ENCODE measurements at places on chromosomes 13 and 19.

- no peak for DNase-seq
Measured at GRCh38 chr13:83905641-83906040, 23.4 kb upstream of the SLITRK1 start.

DNA sequence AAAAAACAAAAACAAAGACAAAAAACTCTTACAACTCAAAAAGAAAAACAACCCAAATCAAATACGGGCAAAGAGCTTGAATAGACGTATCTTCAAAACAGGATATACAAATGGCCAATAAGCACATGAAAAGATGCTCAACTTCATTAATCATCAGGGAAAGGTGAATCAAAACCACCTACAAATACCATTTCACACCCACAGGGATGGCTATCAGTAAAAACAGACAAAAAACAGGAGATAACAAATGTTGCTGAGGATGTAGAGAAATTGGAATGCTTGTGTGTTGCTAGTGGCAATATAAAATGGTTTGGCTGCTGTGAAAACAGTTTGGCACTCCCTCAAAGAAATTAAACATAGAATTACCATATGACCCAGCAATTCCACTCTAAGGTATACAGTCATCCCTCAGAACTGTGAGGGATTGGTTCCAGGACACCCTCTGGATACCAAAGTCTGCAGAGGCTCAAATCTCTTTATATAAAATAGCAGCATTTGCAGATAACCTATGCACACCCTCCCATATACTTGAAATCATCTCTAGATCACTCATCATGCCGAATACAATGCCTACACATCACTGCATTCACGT lies 29.7 kb downstream of the MLLT1 start:
- no peak for DNase-seq

DNA sequence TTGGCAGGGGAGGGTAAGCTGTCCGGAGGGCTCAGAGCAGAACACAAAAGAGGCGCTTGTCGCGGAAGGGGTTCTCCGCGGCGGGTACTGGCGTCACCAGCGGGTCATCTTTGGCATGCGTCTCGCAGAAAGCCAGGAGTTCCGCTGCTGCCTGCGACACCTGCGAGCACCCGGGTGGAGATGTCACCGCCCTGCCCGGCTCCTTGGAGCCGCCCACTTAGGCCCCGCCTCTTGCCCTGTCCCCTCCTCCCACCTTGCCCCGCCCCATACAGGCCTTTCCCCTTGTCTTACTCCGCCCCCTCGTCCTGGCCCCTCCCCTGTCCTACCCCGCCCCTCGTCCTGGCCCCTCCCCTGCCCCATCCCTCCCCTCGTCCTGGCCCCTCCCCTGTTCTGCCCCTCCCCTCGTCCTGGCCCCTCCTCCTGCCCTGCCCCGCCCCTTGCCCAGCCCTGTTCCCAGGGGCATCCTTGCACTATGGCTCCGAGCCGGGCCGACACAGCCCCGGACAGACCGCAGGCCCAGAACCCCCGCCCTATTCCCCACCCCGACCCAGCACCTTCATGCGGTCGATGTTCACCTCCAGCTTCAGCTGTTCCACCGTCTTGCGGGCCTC lies 1.9 kb downstream of the GNG8 start:
- peak; percentile 96 for DNase-seq

DNA sequence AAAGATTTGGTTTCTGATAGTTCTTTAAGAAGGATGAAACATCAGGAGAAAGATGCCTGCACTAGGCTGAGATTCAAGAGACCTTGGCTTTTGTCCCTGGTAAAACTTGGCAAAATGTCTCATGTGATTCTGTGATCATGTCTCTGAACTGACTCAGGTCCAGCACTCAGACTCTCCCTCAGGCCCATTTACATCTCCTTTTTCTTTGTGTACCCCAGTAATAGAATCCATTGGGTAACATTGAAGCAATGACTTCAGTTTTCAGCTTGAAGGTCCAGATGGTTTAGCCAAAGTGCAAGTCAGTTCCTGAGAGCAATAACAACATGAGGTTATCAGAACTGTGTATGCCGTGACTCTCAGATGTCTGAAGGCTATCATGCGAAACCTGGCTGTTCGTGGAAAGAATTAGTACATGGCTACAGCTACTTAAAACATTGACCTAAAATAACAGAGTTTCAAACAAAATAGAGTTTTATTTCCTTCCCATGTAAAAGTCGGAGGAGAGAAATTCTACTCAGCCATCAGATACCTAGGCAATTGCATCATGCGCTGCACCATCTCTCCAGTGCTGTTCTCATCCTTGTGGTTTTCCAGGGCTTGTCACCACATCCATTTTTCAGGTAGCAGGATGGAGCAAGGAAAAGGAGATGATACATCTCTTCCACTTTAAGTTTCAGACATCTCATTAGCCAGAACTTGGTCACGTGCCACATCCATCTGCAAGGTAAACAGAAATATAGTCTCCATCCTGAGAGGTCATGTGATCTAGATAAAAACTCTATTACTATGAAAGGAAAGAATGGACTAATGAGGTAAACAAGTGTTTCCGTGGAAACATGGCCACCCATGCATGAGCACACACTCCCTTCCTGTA lies 117.3 kb downstream of the POSTN start:
- DNase-seq: no peak

DNA sequence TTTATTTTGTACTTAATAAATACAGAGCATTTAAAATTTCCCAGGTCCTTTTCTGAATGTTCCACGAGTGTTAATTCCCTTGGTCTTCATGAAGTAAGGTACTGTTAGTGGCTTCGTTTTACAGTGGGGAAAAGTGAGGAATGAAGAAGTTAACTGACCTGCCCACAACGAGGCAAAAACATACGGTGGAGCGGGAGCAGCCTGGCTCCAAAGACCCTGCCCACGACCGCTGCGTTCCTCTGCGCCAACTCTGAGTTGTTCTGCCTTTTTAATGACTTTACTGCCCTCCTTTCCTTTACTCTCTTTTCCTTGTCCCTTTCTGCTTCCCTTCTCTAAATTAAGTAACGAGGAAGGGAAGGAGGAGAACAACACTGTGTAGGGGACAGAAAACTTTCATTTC lies 392.9 kb downstream of the PCDH9 start:
- DNase-seq: no peak

DNA sequence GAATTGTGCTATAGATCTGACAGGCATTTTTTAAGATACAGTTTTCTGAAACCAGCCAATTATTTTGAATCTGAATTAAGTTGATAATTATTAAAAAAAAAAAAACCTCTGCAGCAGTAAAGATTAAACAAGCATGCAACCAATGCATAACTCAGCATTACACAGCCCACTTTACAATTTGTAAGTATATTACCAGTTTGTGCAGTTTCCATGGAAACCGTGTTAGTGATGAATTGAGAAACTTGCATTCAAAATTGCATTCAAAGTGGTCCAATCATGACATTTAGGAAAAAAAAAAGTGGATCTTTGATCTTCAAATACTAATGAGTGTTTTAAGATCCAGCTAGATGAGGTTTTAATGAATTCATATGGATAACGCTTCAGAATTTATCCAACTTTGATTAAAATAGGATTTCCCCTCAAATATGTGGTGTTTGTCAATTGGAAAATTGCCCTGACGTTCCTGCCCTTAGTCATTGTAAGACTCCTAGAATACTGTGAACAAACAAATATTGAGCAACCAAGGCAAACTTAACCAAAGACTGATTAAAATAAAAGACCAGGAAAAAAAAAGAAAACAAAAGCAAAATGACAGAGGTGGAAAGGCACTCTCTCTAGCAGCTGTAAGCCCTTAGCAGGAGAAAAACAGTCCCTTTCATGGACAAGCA lies 314.8 kb upstream of the MAB21L1 start:
- no peak for DNase-seq

DNA sequence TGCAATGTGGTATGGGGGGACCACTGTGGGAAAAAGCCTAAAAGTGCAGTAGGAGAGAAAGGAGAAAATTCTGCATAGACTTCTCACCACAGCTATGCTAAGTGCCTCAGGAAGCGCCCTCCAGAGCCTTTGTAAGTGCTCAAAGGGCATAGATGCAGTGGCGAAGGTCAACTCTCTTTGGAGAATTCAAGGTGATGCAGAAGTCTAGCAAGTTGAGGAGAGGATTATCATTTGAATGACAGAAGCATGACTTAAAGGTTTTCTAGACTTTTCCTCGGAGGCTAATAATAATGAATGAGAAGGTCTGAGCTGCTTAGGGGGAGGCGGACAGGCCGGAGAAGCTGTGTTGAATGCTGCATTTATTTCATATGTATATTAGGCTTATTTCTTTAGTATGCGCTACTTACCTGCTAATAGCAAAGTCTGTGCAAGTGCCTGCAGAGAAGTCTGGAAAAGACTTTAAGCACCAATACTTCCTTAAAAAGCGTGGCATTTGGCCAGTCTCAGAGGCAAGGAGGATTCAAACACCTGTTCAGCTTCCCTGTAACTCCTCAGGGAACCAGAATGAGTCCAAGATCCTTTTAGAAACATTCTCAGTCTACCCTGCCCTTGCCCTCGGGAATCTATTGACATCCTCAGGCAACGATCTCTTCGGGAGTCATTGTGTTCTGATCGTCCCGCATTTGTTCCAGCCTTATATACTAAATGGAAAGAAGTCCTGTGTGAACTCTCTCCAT lies 56.2 kb downstream of the FLT1 start:
- no peak for DNase-seq

DNA sequence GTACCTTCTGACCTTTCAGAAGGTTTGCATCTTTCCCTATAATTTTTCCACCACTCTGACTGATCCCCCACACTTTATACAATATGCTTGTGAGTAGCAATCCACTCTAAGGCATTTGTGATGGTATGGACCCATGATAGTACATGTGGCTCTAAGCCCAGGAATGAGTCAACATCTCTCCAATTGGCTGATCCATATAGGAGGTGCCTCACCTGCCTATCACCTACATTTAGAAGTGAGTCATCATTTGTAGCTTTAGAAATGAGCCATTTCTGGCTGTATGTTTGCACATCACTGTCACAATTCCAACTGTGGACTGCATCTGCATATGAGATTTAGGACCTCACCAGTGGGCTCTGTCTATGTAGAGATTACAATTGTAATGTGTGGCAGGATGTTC lies 133.1 kb upstream of the ZNF91 start:
- no peak for DNase-seq

Data from CD4-positive, alpha-beta T cell treated with Interferon alpha-2 for 1 hour (primary cell).